Occipital lobe (tissue), 3 donors: ENCODE measurements at places on chromosomes 2 and 18. TPM values are rescaled to one million over a fixed set of nuclear protein-coding genes. Genes with fewer than 3 reads are reported as not detected.

- DNase-seq = no peak
Measured at GRCh38 chr2:46471-47345, at the start of gene FAM110C. TSS of gene FAM110C (minus strand) at chr2:46505. CDS start at chr2:46385, 120 bp downstream.

GRCh38 chr2:160715428-160715827 is 221.8 kb upstream of the RBMS1 start:
- no peak for DNase-seq

GRCh38 chr2:237210763-237211162 is 125.1 kb downstream of the COPS8 start:
- DNase-seq = no peak

DNA sequence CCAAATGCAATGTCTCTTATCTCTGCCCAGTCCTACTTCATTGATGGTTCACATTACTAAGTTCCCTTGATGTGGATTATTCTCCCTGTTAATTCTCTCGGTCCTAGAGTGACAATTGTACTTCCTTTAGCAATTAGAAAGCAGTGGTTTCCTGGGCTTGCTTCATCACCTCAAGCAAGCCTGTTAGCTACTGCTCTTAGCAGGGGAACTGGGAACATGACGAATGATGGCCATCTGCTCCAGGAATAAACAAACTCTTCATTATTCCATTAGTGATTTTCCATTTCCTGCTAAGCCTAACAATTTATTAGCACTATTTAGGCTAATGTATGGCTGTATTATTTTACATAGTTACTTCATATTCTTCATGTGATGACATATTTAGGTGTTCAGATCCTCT is 331.8 kb downstream of the MTX2 start:
- DNase-seq = no peak

DNA sequence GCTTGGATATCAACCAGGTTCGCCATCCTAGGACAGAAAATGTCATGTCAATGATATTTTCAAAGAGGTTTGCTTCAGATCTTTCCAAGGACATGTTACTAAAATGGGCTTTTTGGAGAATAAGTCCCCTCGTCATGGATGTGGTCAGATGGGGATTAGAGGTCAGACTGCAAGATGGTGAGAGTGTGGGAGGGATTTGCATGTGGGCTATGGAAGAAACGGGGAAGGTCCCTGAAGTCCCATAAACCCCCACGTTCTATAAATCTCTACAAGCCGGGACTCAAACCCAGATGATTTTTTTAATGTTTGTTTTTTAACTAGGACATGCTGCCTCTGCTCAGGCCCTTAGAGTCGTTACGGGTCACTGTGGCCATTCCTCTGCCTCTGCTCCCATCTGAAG is 37.7 kb upstream of the IGFBP5 start:
- DNase-seq = no peak

GRCh38 chr18:24995755-24996154 is 356.2 kb downstream of the ZNF521 start:
- DNase-seq = no peak

DNA sequence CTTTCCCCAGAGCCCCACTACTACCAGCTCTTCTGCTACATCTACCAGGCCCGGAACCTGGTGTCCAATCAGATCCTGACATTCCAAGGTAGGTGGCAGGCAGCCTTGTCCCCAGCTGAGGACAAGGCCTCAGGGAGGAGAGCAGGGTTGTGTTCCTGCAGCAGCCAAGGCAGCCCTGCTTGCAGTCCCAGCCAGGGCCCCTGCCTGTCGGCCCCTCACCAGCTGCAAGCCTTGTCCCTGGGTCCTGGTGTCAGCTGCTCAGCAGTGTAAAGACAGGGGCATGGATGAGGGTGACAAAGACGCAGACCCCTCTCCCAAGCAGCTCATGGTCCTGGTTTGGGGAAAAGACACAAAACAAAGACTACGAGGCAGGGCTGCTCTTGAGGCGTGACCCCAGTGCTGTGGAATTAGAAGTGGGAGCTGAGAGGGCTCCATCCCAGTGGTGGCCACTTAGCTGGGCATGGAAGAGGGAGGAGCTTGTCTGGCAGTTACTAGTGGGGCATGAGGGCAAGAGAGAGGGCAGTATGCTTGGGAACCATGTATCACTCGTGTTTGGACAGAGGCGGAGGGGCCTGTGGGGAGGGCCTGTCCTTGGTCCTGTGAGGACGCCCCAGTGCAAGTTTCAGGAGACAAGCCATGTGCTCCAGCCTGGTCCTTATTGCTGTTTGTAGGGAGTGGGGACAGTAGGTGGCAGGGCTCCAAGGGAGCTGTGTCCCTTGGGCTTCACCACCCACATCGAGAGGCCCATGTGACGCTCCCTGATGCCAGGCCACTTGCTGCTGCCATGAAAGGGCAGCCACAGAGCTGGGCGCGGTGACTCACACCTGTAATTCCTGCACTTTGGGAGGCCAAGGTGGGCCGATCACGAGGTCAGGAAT is 47.5 kb downstream of the LMAN2L start:
- no peak for DNase-seq

DNA sequence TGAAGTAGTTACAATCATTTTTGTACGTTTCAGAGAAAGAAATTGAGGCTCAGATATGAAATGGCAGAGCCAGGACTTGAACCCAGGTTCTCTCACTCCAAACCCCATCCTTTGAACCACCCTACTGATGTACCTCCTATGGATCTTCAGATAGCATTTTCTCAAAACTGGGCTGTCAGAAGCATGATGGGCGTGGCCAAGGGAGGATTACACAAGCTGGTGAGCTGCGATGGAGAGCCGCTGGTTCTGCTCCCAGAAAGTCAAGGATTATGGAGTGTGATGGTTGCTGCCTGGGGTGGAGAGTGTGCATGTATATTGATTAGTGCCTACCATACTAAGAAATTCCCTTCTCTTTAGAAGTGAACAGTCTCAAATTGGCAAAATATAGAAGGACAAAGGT is 47.0 kb upstream of the PPP1CB start:
- no peak for DNase-seq

DNA sequence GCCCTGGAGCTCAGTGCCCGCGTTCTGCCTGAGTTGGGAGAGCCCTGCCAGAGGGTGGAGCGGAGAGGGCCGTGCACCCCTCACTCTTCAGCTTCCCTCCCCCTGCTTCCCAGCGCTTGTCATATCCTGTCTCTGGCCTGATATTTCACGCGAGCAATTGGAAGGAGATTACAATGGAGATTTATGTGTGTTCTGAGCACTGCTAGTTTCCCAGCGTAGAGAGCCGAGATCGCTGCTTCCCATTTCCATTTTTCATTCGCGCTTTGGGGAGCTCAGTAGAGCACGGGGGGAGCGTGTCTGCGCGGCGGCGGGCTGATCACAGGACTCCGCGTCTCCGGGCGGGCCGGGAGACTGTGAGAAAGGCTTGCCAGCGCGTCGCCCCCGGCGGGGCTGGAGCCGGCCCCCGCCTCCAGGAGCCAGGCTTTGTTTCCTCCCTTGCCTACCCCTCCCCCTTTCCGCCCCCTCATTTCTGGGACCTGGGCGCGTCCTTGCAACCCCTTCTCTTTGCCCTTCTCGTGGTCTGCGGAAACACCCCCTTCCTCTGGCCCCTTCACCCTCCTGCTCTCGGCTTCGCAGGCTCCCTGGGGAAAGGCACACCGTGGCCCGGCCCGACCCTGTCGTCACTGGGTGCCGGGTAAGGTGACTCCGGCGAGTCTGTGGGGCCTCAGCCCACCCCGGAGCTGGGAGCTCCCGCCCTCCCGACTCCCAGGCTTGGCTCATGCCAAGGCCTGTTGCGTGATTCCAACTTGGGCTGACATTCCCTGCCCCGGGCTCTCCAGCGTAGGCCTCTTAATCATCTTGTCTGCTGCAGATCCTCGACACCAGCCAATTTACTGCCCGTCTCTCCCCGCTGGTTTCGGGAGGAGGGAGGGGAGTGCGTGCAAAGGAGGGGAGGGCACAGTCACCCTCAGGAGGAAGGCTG is 5.8 kb downstream of the DLX2 start:
- no peak for DNase-seq

DNA sequence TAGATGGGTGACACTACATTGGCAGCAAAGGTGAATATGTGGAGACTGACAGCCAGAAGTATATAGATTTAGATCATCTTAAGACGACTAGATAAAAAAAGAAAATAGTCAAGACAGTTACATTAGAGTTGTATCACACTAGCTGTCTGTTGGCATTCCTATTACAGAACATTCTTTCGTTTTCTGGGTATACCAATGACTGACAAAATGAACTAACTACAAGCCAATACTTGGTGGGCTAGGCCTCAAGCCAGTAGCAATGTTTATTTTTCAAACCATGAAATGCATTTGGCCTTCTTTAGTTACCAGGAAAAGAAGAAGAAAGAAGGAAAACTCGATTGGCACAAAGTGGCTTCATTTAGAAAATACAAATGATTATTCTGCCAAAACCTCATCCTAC is 944.9 kb upstream of the ZEB2 start:
- DNase-seq = no peak

GRCh38 chr18:32442575-32442974 is 28.1 kb downstream of the GAREM1 start:
- no peak for DNase-seq

DNA sequence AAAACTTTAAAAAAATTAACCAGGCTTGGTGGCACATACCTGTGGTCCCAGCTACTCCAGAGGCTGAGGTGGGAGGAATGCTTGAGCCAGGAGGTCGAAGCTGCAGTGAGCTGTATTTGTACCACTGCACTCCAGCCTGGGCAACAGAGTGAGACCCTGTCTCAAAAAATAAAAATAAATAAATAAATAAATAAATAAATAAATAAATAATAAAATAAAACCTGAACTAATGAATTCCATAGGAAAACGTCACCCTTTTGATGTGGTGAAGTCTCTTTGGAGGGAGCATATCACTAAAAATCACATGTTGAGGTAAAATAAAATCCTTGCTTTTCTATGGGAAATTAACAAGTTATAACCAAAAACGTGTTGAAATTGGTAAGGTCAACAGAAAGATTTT is 29.6 kb upstream of the ITGAV start:
- no peak for DNase-seq

DNA sequence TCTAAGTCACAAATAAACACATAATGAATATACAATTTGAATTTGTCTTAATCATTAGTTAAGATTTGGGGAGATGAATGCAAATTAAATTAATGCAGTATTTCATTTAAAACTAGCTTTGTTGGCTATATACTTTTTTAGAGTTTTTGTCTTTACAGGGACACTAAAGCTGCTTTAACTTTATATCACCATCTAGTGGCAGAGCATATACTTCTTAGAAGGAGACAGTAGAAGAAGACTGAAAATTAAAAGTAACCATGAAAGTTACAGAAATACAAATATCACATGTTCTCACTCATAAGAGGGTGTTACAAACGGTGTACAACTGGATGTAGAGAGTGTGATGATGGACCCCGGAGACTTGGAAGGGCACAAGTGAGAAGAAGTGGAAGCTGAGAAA is 268.3 kb upstream of the NETO1 start:
- no peak for DNase-seq

DNA sequence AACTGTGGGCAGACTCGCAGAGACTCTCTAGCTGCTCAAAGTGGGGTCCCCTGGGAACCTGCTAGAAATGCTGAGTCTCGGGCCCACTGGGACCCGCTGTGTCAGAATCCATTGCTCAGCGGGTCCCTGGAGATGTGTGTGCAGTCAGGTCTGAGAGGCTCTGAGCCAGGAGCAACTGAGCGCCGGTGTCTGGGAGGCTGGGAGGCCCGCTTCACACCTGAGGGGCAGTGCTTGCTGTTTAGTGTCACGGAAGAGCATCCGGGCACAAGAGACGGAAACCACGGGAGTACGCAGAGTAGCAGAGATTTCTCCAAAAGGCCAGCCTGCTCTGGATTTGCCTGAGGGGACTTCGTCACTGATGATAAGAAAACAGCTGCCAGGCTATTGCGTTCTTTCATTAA is 70.1 kb downstream of the EDAR start:
- no peak for DNase-seq

DNA sequence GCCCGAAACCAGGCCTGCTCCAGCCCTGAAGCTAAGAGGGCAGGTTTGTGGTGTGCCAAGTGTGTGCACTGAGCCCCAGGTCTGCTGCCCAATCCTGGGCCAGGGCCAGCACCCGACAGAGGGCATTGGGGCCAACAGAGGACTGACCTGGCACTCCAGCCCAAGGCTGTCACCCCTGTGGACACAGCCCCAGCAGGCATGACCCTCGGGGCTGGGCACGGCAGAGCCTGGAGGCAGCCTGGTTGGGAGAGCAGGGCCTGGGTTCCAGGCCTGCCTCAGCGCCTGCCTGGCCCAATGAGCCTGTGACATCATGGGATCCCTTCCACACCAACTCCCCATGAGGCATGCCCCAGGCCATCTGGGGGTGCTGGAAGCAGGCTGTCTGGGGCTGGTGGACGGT is 10.8 kb upstream of the SNED1 start:
- DNase-seq = no peak

- DNase-seq = no peak
Measured at GRCh38 chr2:153786016-153786415, 85.7 kb upstream of the GALNT13 start.

- DNase-seq = no peak
Measured at GRCh38 chr2:19870792-19871191, 31.0 kb downstream of the TTC32 start.

GRCh38 chr2:187593697-187594096 is 39.5 kb upstream of the TFPI start:
- no peak for DNase-seq

DNA sequence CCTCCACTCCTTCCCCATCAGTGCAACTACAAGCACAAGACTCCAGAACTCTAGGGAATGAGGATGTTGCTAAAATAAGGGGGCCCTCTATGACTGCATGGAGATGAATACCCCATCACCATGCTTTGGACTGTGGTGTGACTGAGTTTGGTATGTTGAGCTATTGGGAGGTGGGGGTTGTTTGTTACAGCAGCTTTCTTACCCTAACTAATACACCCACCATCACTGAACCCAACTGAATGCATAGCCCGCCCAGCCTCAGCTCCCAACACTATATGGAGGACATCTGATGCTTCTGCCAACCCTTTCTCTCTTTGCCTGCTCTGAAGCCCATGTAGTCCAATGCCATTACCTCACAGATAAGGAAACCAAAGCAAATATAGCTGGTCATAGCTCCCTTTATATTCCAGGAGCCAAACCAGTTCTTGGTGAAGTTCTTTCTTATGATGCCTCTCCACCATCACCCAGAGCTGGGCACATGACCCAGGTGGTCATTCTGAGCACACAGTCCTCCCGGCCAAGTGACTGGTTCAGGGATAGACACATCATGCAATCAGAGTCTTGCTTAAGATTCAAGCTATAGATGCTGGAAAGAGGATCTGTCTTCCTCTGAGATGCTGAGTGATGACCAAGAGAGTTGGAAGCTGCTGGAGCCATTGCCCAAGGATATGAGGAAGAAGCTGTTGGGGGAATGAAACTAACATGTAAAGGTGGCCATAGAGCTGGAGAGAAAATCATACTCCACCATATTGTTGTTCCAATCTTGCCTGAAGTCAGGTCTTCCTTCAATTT is 155.6 kb upstream of the HAAO start:
- no peak for DNase-seq

GRCh38 chr2:107719141-107719540 is 107.6 kb upstream of the RGPD4 start:
- DNase-seq = no peak

ZC3H6 gene
- 30.4 TPM for total RNA-seq

TBR1 gene
- 53.7 TPM for total RNA-seq

POTEC gene
- not detected for total RNA-seq

TGFA gene
- 14.2 TPM for total RNA-seq

DLX1 gene
- total RNA-seq = 21.4 TPM

AKAIN1 gene
- total RNA-seq = 3.6 TPM

TM4SF20 gene
- not detected for total RNA-seq

NT5C1B gene
- total RNA-seq = not detected

DCDC2C gene
- total RNA-seq = 0.62 TPM

ELAC1 gene
- total RNA-seq = 7.2 TPM

MOGAT1 gene
- not detected for total RNA-seq

POMC gene
- total RNA-seq = 0.78 TPM
